ENCODE measurements at places on chromosomes 5 and 9.

DNA sequence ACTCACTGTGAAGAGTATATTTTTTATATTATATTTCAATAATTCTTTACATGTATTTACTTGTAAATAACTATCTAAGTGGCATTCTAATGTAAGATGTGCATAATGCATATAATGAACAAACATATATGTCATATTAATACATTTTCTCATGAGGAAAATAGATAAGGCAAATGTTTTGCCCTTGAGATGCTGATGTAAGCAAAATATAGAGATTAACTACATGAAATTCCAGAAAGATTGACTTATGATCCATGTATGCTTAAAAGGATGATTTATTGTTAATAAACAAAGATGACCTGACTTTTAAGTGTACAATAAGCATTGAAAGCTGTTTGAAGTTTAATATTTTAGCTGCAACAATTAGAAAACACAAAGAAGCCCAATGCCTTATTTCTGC is 559.9 kb downstream of the PTPRD start:
- DNase-seq, result no peak

- DNase-seq, result peak; percentile 44
Observed at GRCh38 chr5:147427521-147428401, 82.1 kb downstream of the DPYSL3 start.

- no peak for DNase-seq
Observed at GRCh38 chr5:21644032-21644431, 1209.1 kb downstream of the CDH12 start.

DNA sequence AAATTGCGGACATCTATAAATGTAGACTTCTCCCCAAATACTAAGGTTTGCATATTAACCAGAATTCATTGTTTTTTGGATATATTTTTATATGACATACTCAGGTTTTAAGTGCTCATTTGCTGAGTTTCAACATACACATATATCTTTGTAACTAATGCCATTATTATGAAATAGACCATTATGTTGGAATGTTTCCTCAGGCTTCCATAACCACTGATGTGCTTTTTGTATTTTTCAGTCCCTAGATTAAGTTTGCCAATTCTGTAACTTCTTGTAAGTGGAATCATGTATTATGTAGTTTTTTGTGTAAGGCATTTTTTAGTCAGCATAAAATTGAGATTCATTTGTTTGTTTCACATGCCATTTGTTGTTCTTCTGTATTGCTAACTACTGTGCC is 32.1 kb downstream of the HSPA4 start:
- DNase-seq, result peak; percentile 27

- DNase-seq, result peak; percentile 18
Observed at GRCh38 chr5:123223921-123224320, 134.9 kb downstream of the PRDM6 start.

GRCh38 chr9:113309204-113309813 is 6.1 kb upstream of the RNF183 start:
- peak; percentile 57 for DNase-seq

DNA sequence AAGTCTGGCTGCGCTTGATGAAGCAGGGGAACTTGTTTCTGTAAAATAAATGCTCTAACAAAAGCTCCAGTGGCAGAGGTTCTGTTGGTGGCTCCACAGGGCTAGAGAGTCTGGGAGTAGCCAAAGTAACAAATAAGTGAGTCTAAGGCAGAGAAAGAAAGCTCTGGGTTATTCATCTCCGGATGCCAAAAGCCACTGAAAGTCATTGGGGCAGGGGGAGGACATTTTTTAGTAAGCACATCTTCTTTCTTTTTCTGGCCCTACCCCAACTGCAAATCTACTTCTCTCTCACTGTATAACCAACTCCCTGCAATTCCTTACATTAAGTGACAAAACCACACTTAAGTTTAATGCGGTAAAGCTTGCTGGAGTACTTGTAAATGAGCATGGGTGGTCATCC is 141.6 kb downstream of the INSYN2B start:
- DNase-seq, result no peak

- DNase-seq, result peak; percentile 29
Observed at GRCh38 chr9:2872250-2872930, 28.5 kb upstream of the PUM3 start.

DNA sequence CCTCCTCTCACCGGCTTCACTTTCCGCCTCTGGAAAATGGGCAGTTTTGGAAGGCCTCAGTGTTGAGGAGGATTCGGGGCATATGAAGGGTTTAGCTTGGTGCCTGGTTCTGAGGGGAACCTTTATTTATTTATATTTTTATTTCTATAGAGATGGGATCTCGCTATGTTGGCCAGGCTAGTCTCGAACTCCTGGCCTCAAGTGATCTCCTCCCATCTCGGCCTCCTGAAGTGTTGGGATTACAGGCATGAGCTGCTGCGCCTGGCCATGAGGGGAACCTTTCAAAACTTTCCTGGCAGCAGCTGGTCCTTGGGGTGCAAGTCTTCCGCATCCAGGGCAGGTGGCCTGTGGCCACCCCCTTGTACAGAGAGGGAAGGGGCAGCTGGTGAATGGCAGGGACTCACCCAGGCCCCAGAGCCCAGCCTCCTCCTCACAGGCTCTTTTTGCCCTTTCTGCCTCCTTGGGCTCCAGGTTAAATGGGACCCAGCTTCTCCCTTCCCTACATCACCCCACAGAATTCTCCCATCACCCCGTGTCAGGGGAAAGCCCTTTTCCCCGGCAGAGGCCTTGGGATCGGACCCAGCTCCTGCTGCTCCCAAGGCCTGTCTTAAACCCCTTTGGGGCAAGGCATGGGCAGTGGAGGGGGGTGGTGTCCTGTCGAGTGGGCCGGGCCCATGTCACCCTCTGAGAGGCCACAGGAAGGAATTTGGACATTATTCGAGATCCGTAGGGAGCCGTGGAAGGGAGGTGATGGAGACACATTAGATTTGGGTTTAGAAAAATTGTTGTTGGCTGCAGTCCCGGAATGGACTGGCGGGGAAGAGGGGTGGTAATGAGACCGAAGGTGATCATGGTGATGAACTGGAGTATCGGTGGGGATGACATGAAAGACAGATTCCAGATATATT is 5.9 kb downstream of the NCS1 start:
- DNase-seq, result no peak

GRCh38 chr9:135255841-135256580 is 168.5 kb downstream of the OLFM1 start:
- no peak for DNase-seq

DNA sequence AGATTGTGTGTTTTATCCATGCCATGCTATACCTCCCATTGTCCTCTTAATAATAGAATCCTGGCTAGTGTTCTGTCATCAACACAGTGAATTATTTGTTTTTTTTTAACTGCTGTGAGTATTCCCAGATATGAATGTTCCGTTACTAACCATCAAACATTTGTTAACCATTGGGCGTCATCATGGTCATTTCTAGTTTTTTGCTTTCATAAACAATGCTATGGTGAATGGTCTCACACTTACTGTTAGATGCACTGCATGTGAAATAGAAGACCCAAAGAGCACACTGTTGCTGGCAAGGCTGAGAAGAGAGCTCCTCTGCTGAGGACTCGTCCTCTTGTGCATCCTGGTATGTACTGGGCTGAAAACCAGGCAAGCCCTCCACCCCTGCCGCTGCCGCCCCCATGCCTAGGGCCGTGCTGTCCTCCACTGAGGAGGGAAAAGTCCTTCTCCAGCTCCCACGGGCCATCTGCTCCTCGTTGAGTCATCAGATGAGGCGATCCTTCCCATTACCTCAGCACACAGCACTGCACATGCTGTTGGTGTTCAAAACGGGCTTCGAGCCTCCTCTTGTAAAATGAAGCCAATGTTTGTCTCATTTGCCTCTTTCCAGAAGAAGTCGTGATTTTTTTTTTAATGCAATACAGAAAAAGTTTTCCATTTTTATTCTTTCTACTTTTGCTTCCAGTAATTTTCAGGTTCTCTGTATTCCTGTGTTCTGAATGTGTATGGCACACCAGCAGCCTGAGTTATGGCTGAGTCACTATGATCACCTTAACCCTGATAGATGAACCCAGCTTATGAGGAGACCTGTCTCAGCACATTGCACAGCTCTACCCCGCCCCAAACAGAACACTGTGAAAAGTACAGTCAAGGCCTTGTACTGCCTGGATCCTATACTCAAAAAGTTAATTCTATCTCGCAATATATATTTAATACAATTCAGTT is 219.0 kb downstream of the AOPEP start:
- peak; percentile 87 for DNase-seq

- DNase-seq, result no peak
Observed at GRCh38 chr5:61159836-61160235, 2.4 kb downstream of the SMIM15 start.

GRCh38 chr9:82894961-82895821 is 167.8 kb downstream of the RASEF start:
- DNase-seq, result no peak

DNA sequence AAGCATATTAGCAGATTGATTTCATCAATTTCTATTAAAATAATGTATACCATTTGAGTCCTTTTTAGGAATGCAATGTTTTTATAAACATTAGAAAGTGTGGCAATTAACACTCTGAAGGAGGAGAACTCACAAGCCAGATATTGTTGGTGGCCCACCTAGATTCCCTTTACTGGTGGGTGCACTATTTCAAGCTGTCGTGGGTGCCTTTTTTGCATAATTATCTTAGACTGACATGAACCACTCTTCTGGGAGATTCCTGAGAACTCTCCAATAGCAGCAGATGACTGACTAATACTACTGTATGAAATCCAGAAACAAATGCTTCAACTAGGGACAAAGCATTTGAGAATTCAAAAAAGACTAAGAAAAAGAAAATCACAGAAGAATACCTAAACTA is 526.0 kb downstream of the CDH18 start:
- DNase-seq, result no peak

GRCh38 chr5:32964261-32964660 is 253.1 kb downstream of the NPR3 start:
- peak; percentile 69 for DNase-seq

- DNase-seq, result peak; percentile 96
Observed at GRCh38 chr5:73189871-73190376, 16.9 kb downstream of the TMEM174 start.

DNA sequence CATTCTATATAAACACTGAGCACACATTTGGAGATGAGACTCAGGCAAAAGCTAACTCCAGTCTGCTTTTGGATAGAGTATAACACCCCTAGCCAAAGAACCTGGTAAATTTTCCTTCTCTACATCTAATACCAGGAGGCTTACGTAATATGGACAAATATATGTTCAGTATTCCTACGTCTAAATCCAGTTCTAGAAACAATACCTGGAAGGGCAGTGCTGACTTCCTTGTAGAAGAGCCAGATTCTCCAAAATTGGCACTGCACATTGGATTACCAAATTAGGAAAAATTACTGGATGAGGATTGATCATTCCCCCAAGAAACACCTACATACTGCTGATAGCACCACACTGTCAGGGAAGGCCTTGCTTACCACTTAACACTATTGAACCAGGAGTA is 247.4 kb downstream of the SAXO1 start:
- DNase-seq, result no peak

DNA sequence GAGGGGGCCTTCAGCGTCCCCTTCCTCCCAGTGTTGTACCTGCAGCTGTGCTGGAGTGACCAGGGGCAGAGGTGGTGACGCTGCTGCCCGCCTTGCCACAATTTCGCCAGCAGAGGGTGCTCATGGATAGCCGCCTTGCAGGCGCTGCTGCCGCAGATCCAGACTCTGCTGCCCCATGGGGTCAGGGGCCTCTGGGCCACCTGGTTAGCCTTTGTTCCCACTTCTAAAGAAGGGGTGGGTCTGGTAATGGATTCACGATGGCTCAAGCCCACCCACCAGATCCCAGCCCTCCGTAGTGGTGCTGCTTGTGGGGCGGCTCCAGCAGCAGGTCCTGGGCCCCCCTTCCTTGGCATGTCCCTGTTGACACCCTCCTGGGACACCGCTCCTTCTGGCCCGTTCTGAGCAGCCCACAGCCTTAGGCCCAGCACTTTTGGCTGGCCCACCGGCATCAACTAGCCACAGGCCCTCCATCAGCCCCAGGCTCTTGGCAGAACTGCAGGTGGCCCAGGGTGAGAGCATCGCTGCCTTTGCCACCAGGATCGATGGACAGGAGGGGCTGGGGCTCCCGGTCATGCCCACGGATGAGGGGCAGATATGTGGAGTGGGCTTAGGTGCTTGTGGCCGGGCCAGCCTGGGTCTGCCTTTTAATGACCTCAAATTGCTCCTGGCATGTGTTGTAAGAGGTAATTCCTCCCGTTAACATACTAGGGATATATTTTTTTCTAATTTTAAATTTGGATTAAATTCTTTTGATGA is 57.2 kb downstream of the COL5A1 start:
- DNase-seq, result peak; percentile 39

- DNase-seq, result no peak
Observed at GRCh38 chr5:56587381-56588130, 227.8 kb upstream of the MAP3K1 start.

DNA sequence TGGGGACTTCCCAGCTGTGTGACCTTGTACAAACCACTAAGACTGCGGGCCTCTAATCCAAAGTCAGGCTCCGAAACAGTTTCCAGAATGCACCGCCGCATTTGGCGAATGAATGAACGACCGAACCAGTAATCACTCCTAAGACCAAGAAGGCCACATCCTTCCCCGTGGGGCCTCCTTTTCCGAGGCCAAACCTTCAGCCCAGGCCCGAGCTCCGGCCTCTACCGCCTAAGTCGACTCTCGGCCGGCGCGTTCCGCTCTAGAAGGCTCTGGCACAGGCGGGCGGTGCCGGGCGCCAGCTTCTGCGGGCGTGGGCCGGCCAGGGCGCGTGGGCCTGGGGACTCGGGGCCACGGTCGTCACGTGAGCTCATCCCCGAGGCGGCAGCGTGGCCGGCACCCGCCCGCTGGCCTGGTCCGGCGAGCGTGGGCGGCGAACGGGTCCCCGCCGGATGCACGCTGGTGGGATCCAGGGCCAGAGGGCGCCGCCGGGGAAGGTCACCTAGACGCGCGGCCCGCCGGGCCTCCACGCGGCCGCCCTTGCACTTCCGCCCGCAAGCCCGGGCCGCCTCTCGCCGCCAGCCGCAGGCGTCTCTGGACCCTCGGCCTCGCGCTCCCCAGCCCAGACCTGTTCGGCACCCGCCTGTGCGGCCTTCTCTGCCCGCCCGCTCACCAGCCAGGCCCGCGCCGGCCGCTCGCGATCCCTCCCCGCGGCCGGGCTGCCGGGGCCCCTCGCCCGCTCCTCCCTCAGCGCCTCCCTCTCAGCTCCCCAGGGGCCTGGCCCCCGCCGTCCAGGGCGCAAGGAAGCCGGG is 754 bp downstream of the VDAC1 start:
- peak; percentile 45 for DNase-seq

GRCh38 chr5:116976767-116977166 is 402.1 kb upstream of the SEMA6A start:
- DNase-seq, result no peak

DNA sequence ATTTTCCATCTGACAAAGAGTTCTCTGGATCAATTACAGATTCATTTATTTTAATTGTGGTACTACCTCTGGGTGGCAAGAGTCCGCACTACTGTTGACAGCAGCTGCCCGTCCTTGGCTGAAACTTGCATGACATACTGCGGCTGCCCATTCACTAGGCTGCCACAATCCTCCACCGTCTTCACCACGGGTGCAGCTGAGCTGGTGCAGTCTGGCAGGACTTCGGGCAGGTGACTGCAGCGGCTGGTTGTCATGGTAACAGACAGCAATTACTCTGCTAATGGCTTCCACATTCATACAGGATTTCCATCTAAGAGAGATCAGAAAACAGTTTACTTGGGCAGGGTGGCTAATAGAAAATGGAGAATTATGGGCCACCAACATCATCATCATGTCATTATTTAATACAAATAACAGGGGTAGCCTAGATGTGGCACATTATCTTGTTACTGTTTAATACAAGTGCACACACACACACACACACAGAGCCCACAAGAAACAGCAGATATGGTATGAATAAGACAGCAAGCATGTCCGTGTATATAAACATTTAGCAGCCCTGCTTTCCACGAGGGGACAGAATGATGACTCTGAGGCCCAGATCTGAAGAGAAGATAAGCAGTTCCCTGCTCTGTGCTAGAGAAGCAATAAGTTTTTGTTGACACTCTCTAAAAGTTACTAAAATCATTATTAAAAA is 112.3 kb downstream of the MARCHF3 start:
- DNase-seq, result peak; percentile 28
